HS-27A (cell line): ENCODE measurements at places on chromosomes 7 and 10.

GRCh38 chr10:88831709-88832108 lies 19.9 kb downstream of the ANKRD22 start:
- no peak for DNase-seq

GRCh38 chr7:159020987-159021386 lies 123.7 kb downstream of the VIPR2 start:
- DNase-seq: no peak

DNA sequence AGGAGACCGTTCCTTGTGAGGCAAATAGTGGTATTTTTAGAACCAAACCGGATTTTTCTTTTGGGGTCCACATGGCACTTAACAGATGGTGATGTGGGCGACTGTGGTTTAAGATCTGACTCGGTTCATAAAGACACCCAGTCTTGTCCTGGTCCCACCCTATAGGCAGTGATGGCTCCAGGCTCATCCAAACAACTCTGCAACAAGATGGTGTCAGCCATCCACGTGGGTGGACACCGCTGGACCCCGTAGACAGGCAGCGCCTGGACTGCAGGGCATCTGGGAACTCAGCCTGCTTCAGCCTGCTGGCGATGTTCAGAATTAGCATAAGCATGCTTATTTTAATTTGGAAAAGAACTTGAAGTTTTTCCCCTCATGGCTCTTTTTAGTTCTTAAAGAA lies 258.4 kb upstream of the FZD1 start:
- DNase-seq: no peak

DNA sequence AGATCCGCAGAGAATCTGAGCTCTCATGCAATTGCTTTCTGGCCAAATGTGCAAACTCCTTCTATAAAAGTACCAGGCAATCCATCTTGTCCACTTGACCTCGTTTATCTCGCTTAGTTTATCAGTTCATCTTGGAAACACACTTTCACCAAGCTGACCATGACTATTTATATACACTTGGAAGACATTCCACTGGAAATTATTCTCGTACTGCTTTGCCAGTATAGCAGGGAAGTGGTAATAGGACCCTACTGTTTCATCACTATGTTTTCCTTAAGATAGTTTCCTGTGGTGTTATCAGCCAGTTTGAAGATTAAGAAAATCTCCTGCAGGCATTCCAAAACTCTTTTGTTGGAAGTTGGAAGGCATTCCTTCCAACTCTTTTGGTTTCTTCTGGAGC lies 115.3 kb upstream of the FAM171A1 start:
- DNase-seq: no peak

- no peak for DNase-seq
Observed at GRCh38 chr7:142562688-142563087, 186.6 kb upstream of the PRSS1 start.

- DNase-seq: no peak
Observed at GRCh38 chr7:157358753-157359096, 21.9 kb downstream of the DNAJB6 start.

GRCh38 chr10:73965890-73966768 lies 31.8 kb upstream of the VCL start:
- DNase-seq: peak; percentile 84

DNA sequence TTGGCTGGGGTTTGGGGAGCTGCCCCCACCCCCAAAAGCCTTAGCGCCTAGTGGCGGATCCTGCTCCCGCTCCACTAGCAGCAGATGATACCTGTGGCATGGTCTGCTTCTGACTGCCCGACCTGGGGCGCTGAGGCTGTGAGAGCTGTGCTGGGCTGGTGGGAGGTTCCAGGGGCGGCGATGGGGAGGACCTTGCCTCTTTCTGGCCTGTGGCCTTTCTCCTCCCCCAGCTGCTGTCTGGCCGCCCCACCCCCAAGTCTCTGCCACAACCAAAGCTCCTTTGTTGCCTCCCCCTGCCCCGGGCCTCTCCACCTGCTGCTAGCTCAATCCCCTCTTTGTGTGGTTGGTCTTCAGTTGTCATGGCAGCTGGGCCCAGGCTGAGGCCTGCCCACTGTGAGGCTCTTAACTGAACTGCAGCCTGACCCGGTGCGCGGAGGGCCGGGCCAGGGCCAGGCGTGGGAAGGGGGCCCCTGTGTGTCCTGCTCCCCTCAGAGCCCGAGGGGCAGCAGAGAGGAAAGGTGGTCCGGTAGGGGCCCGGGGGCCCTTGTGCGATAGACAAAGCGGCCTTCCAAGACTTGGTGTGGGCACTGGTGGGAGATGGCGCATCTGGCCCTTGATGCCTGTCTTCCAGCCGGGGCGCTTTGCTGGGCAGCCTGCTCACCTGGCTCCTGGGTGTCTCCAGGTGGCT lies 4.7 kb downstream of the ZNF775 start:
- no peak for DNase-seq

- no peak for DNase-seq
Observed at GRCh38 chr10:100183481-100183880, 2.3 kb downstream of the ERLIN1 start.

GRCh38 chr10:74738052-74738451 lies 88.3 kb upstream of the KAT6B start:
- DNase-seq: no peak

- DNase-seq: no peak
Observed at GRCh38 chr10:88958721-88959120, 6.1 kb upstream of the ACTA2 start.

DNA sequence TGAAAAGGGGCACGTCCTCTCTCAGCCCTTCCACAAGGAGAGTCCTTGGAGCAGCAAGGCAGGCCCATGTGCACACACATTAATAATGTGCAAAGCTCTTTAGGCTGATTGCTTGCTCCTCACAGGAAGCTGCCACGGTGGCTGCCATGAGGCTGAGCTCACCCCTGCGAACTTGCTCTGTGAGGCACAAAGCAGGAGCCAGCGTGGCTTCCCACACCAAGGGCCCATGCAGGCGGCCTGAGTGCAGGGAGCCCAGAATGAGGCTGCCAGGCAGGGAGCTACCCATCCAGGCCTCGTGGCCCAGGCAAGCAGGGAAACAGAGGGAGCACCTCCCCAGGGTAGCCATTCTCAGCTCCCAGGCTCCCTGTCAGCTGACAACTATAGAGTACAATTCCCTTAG lies 242.9 kb downstream of the GRID1 start:
- no peak for DNase-seq
